ENCODE measurements at places on chromosomes 5 and 9. TPM values are rescaled to one million over a fixed set of nuclear protein-coding genes. Genes with fewer than 3 reads are reported as not detected.

Gene LRRC70
- not detected for total RNA-seq

DNA sequence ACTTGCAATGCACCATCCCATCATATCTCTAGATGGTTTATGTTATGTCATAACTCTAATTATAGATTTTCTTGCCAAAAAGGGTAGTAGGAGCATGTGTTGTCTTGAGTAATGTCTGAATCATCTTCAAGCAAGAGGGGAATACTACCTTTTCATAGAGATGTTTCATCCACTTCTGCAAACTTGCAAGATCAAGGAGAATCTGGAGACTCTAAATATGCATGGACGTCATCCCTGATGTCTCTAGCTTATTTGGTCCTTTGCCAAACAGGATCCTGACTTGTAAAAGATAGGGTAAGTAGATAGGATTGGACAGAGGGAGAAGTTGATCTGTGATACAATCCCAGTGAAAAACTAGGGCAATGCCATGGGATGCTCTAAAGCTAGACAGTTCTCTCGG is 246.5 kb downstream of the DMRTA1 start:
- no peak for DNase-seq

GRCh38 chr5:172437445-172438318 is 16.6 kb downstream of the SH3PXD2B start:
- no peak for DNase-seq

DNA sequence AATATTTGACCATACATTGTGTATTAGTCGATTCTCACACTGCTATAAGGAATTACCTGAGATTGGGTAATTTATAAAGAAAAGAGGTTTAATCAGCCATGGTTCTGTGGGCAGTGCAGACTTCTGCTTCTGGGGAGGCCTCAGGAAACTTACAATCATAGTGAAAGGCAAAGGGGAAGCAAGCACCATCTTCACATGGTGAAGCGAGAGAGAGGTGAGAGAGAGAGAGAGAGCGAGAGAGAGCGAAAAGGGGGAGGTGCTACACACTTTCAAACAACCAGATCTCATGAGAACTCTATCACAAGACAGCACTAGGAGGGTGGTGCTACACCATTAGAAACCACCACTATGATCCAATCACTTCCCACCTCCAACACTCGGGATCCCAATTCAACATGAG is 4.1 kb upstream of the GRAMD2B start:
- no peak for DNase-seq

GRCh38 chr9:96618209-96619123 is 1.2 kb downstream of the CDC14B start:
- DNase-seq, result no peak

DNA sequence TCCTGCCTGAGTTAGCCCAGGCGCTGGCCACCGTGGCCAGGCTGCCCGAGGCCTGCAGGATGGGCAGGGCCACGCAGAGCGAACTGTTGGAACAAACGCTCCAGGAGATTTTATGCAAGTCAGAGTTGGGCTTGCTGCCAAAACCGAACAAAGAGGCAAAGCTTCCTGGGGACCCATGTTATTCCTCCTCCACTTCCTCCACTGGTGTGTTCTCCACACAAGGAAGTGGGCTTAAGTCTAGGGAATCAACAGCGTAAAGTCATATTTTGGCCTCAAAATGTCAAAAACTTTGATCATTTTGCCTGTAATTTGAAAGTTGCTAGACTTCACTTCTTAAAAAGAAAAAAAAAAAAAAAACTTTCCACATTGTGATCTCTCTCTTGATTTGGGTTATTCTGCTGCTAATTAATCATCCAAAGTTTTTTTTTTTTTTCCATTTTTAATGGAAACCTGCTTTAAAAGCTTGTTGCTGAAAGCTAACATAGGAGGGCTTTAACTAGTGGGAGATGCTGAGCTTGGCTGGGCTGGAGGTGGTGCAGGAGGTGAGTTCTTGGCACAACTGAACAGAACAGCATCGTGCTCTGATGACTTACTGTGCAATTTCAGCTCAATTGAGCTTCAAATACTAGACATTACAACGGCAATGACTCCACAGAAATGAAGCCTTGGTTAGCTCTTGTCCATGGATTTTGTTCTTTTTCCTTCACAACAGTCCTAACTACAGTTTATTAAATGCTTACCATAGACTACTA is 73.0 kb downstream of the PTPDC1 start:
- DNase-seq, result no peak

GRCh38 chr5:115022303-115022702 is 147.4 kb downstream of the TRIM36 start:
- no peak for DNase-seq

Gene F12
- 12.9 TPM for total RNA-seq

DNA sequence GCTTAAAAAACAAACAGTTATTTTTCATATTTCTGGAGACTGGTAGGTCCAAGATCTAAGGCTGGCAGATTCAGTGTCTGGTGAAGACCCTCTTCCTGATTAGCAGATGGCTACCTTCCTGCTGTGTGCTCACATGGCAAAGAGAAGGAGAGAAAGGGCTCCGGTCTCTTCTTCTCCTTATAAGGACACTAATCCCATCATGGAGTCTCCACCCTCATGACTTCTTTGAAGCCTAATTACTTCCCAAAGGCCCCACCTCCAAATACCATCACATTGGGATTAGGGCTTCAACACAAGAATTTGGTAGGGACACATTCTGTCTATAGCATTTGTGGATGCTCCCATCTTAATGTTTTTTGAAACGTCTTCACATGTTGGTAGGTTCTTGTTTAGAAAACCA is 391.1 kb downstream of the TMEM161B start:
- no peak for DNase-seq

Gene PDZD2
- 1.8 TPM for total RNA-seq

DNA sequence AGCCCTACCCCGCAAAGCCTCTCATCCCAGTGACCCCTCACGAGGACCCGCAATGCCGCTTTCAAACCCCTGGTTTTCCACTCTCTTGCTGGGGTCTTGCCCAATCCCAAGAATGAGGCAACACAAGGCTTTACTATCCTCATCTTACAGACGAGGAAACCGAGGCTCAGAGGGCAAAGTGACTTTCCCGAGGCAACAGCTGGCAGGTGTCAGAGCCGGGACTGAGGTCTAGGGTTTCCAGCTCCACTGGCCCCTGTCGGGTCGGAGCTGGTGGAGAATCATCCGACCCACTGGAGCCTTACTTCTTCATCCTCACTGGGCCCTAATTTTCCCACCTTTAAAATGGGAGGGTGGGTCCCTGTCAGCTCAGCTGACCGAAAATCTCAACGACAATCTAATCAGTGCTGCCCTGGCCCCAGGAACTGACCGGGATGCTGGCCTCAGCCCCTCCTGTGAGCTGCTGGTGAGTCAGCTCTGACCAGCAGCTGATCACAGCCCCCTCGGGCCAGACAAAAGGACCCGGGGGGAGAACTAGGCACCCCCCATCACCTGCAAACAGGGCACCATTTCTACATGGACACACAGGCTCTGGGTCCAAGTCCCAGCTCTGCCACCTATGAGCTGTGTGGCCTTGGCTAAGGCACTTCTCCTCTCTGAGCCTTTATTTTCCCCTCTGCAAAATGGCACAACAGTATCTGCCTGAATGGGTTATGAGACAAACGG is 72.7 kb upstream of the STXBP1 start:
- no peak for DNase-seq

- no peak for DNase-seq
Measured at GRCh38 chr5:91288118-91288916, 94.8 kb downstream of the ARRDC3 start.

DNA sequence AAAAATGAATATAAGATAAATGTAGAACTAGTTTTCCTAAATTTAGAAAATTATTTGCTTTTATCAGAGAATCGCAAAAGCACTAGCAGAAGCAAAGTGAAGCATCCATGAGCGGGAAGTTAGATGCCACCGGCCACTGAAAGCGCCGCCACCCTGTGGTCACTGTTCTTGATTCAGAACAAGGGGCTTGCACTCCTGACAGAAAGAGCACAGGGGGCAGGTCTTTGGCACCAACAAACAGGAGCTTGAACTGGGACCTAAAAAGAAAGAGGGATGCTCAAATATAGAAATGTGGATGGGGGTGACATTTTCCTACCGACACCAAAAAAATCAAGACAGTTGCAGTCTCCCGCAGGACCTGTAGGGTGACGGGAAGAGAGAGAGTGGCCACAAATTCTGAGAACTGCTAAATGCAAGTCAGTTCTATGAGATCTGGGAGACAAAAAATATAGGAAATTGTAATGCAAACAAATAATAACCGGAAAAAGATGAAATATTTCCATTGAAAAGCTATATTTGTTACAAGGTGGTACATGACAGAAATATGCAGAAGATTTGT is 144.3 kb downstream of the CDH12 start:
- DNase-seq, result no peak

- no peak for DNase-seq
Measured at GRCh38 chr9:23842565-23843129, 16.6 kb upstream of the ELAVL2 start.

DNA sequence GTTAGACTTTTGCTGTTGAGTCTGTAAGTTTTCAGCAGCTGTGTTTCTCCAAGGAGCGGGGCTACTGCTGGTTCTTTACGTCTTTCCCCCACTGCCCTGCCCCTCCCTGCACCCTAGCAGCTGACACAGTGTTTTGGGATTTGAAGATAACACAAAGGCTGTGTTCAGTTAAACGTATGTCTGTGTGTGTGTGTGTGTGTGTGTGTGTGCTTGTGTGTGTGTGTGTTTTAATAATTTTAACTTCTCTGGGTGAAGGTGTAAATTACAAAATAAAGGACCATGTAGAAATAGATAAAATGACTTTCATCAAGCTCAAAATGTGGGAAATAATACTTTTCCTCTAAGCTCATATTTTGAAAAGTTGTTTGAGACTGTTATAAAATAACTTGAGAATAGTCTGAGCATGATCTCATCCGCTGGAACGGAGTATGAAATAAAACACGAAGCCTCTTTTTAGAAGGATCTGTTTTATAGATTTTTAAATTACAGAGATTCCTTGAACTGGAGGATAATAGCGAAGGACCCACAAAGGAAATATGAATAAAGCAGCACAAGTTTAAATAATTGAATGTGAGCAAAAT is 10.9 kb downstream of the ABL1 start:
- no peak for DNase-seq

DNA sequence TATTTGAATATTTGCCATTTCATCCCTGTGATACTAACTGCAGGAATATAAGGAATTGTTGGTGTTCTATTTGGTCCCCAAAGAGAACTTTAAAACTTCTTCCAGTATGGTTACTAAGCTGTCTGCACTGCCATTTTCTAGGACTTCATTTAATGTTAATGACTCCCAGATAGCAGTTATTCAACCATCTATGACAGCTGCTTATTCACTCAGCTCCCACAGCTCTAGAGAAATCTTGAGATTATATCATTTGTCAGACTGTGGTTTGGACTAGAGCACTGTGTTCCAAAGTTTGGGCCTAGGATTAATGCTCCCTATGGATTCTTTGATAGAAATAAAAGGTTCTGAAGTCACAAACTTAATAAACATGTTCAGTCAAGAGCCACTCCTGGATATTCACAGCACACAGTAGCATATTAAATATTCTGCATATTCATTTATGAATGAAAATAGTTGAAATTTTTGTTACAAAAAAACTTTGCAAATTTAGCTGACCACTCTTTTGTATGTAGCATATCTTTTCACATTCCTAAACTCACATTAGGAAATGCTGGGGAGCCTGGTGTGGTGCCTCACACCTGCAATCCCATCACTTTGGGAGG is 173.7 kb downstream of the NFIB start:
- no peak for DNase-seq

Gene PCDHGA6
- 0.36 TPM for total RNA-seq

- peak; percentile 42 for DNase-seq
Measured at GRCh38 chr9:84139296-84140070, 158.9 kb downstream of the RMI1 start.

- no peak for DNase-seq
Measured at GRCh38 chr9:71763832-71764231, 4.5 kb downstream of the CEMIP2 start.

All from epithelial cell of proximal tubule (primary cell).